Activated CD8-positive, alpha-beta memory T cell treated with anti-CD3 and anti-CD28 coated beads, Interleukin-2, amount 50 U/mL, for 4 hours (primary cell): ENCODE measurements at places on chromosomes 7 and 10.

GRCh38 chr7:27143950-27144780 is 684 bp upstream of the HOXA5 start:
- DNase-seq = no peak

DNA sequence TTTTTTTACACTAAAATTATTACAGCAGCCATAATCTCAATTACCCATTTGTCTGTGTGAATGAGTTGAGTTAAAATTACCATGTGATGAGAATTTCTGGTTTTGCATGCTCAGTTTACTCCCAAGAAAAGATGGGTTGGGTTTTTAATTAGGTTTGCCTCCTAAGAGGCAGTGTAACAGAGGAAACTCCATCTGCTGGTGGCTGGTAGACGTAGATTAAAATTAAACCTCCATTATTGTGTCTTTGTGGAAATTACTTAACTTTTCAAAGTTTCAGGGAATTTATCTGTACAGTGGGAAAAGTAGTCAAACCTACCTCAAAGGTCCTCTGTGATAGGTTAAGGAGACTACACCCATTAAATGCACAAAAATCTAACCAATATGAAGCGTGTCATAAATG is 954.2 kb downstream of the PCDH15 start:
- no peak for DNase-seq

DNA sequence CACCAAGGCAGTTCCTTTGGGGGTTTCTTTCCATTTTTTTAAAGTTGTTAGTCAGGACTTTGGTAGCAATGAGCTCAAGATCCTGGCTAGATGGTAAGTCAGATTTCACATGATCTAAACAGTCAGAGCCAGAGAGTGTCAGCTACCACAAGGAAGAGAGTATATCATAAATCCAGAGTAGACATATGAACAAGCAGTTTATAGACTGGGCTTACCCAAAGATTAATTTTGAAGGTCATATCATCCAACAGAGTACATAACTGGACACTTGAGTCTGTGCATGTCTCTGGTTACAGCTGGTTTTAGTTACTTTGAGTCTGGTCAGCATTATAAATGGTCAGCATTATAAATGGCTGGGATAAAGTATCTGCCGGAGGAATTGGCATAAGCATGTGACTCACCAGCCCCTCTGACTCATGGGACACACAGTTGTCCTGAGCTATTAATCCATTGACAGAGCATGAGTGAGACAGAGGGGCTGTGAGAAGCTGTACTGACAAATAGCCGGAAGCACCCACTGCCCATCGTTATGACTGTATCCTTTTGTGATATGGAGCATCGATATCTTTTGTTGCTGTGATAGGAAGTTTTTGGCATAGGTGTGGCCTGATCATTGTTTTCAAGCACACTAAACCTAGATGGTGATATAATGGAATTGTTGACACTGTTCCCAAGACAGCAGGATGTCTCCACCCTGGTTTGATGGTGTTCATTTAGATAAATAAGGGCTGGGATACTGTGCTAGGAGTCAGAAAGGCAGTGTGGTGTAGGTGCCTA is 19.3 kb downstream of the PPP1R3C start:
- no peak for DNase-seq

- no peak for DNase-seq
Observed at GRCh38 chr7:100623951-100624824, 11.8 kb downstream of the MOSPD3 start.

DNA sequence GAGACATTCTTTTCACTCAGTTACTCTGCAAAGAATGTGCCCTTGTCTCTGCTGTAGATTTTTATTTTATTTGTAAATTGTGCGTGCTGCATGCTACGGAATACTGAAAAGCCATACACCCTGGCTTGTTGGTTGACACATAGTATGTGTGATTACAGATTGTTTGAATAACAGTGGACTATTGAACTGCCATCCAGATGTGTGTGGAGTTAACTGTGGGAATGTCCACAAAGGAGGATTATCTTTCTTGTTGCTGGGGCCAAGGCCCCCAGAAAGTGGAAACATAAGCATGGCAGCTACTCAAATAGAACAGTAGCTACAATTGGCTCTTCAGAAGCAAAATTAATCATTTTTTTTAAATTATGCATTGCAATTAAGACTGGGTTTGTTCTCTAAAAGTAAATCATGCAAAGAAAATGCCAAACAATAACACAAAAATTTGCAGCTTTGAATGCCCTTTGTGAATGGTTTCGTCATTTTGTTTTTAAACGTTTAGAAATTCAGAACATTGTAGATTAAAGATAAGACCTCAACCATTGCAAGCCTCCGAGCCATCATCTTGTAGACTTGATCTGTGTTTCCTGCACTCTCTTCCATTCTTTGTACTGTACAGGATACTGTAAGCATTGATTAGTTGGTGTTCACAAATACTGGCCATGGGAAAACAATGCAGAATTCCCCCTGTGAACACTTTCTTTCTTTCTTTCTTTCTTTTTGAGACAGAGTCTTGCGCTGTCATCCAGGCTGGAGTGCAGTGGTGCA is 210.3 kb upstream of the TCF7L2 start:
- no peak for DNase-seq

GRCh38 chr7:80488406-80488805 is 23.5 kb downstream of the GNAT3 start:
- no peak for DNase-seq

DNA sequence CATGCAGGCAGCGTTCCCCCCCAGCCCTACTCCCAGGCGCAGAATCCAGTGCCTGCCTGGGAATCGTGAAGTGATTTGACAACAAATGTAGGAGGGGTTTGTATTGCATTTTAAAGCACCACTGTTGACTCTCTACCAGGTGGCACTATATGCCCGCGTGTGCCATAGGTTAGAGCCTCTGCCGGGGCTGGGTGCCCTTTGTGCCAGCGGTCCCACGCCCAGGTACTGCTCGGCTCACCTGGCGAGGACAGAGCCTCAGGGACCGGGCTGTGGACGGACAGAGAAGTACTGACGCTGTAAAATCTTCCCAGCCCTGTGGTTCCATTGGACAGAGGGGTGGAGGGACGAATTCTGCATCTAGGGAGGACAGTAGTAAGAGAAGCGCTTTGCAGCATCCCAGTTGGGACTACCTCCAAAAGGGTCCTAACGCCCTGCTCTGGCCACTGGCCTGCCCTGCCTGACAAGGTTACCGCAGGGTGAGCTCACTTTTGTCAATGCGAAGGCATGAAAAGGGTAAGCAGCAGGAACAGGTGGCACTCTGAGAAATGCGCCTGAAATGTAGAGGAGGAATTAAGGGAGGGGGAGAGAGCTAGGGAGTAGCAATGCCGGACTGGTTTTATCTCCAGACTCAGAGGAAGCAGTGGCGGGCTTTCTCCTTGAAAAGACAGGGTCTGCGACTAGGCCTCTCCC is 788 bp upstream of the CACNA2D1 start:
- no peak for DNase-seq

DNA sequence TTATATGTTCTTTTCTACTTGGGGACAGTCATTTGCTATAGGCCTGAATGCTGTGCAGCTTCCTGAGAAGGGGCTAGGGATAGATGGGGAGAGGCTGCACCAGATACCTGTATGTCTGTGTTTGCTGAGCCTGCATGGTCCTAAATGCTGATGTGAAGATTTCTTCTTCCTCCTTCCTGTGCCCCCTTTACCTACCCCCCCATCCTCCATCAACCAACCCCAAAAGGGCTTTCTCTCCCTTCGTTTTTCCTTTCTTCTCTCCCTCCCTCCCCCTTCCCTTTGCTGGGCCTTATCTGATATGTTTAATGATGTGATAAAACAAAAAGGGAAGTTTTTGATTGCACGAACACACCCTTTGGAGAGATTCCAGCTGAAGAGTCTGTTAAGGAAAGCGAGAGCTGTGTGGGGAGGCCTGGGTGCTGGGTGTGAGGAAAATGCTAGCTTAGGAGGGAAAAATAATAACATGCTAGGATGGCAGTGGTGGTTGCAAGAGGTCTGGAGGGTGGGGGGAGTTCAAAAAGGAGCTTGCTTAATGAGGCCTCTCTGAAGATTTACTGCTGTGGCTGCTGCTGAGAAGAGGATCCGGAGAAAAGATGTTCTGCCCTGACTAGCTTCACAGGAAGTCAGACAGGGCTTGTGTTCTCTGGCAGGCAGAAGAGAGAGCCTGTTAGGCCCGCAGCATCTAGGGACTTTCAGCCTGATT is 101.8 kb downstream of the SAMD9 start:
- no peak for DNase-seq

DNA sequence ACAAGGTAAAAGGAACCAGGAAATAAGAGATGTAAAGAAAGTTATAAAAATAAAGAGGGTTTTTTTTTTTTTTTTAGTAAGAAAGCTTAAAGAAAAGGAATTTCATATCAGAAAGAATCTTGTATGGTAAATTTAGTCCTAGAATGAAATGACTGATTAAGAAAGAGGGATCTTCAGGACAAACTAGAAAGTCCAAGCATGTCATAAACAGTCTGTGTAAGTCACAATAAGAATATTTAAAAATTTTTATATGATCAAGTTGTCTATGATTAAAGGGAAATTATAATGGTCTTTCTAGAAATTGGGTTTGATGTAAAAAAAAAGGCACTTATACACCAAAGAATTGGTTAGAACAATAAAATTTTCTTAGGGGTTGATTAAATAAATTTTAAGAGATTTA is 289.5 kb downstream of the XPNPEP1 start:
- no peak for DNase-seq

DNA sequence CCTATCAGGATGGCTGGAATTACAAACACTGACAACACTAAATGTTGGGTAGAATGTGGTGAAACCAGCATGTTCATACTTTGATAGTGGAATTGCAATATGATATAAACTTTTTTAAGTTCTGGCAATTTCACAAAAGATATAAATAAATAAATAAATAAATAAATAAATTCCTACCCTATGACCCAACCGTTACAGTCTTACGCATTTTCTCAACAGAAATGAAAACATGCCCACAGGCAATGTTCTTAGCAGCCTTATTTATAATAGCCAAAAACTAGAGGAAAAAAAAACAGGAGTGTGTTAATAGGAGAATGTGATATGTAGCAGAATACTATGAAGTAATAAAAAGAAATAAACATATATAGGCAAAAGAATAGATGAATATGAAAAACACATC is 318.9 kb downstream of the IPMK start:
- no peak for DNase-seq

- DNase-seq = no peak
Observed at GRCh38 chr10:68992636-68993440, 4.2 kb downstream of the KIFBP start.

DNA sequence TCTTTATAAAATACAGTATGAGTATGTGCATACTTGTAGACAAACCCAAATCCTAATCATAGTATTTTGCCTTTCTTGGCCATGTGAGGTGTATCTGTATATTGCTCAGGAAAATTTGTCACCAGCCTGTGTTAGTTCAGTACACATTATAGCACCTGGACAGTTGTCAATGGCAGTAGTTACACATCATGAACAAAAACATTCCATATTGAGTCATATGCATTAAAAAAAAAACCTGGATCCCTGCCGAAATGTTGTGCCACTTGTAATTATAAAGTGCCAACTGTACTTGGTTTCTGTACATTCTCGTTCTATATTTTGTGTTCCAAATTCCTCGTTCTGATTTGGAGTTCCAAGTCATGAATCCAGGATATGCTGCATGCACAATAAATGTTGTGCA is 410.4 kb downstream of the INHBA start:
- no peak for DNase-seq

- DNase-seq = no peak
Observed at GRCh38 chr10:84743483-84743882, 415.1 kb downstream of the CCSER2 start.

- DNase-seq = no peak
Observed at GRCh38 chr7:29484280-29484679, 79.4 kb upstream of the PRR15 start.

- DNase-seq = no peak
Observed at GRCh38 chr10:74033702-74034101, 35.8 kb downstream of the VCL start.

- DNase-seq = no peak
Observed at GRCh38 chr10:124106241-124106879, 13.0 kb upstream of the CHST15 start.

DNA sequence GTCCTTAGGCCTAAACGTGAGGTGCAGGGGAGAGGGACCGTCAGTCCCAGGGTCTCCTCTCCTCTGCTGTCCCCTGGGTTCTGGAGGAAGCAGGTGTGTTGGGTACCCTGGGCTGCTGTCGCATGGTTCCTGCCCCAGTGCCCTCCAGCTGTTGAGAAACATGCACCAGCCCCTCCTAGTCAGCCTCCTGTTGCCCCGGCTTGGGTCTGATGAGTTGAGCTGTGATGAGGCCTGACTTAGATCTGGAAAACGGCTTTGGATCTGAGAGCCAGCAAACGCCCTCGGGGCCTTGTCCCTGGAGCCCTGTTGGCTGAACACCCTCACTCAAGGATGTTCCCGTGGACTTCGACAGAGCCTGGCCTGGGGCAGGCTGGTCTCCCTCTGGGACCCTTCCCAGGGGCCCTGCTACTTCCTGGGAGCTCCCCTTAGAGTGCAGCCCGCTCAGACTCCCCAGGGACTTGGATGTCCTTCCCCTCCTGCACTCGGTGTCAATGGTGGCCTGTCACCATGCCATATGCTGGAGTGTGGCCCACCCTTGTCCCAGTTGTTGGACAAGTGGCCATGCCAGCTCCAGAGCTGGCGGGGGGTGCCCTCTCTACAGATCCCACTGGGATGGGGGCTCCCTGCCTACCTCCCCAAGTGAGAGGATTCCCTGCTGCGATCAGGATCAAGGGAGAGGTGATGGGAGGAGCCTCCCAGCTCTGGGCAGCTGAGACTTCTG is 12.3 kb downstream of the ZNF316 start:
- no peak for DNase-seq

DNA sequence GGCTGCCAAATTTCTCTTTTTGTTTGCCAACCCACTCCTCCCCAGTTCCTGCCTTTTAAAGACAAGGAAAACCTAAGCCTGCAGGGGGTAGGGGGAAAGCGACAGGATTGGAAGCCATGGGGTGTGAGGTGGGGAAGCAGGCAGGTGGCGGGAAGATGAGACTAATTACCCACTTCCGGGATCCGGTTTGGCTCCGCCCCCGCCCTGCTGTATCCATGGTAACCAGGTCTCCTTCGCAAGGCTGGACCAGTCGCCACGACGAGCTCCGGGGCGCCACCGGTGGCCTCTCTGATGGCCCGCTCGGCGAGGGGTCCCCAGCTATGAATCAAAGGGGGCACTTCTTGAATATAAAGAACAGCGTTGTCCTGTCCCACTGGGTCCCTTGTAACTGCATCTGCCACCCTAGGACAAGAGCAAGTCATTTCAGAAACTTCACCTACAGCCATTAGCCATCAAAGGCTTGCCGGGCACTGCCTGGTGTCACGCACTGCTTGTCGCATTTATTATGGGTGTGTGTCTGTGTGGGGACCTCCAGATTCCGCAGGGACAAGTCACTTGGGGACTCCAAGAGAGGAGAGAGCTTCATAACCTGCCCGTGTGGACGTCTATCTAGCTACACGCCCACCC is 55.4 kb upstream of the LMTK2 start:
- peak; percentile 56 for DNase-seq
